ENCODE measurements at places on chromosomes 1 and 21.

DNA sequence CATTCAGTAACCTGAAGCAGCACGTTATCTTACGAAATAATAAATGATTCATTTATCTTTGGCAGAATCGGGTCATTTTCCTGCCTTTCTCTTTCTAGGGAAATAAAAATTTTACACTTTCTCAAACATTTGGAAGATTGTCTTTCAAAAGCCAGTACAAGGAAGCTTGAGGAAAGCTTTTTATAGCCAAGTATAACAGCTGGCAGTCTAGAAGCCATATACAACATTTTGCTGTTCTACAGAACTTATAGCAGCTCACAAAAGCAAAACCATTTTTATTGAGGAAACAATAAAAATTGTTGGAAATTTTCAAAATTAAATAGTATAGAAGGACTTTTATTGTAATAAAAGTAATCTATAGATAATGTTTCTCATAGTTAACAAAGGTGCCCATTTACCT lies 448.6 kb downstream of the SMYD3 start:
- no peak for DNase-seq

DNA sequence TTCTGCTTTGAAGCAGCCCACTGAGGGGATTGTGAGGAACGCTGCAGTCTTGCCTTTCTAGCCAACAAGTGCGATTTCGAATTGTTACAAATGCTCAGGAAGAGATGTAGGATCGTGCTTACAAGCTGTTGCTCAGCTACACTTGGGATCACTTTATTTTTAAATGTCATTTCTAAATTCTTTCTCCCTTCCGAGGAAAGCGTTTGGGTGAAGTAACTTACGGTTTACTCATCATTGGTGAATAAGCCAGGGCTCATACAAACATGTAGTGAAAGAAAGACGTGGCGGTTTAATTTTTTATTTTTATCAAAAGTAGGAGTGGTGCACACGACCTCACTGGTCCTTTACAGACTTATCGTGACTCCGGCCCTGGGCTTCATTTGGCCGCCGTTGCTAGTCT lies 386.6 kb downstream of the KIF26B start:
- DNase-seq = no peak

DNA sequence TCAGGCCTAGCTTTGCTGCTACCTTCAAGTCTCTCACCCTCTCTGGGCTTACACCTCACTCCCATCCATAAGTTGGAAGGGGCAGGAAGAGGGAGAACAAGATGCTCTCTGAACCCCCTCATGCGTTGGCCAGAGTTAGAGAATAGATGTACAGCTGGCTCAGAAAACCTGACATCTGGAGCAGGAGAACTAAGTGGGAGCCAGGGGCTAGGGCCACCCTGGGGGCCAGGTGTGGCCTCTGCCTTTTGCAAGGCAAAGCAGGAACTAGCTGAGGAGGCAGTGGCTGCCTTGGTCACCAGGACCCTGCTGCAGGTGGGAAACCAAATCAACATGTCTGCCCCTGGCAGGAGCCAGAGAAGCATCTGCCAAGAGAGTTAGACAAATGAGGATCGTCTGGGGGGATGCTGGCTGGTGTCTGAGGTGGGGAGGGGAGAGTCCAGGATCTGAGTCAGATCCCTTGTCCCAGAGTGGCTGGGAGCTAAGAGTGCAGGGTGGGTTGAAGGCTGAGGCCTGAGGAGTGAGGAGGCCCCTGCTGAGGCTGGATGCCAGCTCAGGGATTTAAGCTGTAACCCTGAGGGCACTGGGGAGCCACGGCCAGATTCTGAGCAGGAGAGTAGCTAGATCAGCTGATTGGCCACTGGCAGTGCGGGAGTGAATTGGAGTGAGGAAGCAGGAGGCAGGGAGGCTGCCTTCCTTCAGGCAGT lies 115.0 kb downstream of the EPHB2 start:
- no peak for DNase-seq

- DNase-seq = no peak
Observed at GRCh38 chr1:18798946-18799345, 60.5 kb downstream of the TAS1R2 start.

DNA sequence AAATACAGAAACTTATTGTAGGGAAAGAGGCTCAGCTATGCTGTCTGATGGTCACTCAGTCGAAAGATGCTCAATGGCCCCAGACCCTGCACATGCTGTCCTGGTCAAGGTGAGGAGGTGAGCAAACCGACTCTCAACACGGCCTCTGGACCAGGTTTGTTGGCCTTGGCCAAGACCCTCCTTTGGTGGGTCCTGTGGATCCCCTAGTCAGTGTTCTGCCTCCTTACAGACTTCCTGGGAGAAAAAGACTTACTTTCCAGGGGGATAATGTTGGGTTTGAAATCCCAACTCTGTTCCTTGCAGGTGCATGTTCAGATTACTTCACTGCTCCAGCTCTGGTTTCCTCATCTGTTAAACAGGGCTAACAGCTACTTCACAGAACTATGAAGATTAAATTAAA lies 53.8 kb downstream of the FAM78B start:
- DNase-seq = no peak

DNA sequence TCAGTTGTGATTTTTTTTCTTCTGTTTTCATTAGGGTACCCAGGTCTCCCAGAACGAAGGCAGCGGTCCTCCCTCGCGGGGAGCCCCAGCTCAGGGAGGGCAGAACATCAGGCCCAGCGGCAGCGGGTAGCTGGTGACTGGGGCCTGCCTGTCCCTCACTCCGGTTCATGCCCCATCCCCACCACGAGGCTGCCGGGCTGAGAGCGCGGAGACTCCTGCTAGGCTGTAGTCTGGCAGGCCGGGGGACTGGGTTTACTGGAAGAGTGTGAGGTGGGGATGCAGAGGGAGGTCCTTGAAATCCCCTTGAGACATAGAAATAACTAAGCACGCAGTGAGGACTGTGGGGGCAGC lies 10.5 kb downstream of the BRINP2 start:
- no peak for DNase-seq

DNA sequence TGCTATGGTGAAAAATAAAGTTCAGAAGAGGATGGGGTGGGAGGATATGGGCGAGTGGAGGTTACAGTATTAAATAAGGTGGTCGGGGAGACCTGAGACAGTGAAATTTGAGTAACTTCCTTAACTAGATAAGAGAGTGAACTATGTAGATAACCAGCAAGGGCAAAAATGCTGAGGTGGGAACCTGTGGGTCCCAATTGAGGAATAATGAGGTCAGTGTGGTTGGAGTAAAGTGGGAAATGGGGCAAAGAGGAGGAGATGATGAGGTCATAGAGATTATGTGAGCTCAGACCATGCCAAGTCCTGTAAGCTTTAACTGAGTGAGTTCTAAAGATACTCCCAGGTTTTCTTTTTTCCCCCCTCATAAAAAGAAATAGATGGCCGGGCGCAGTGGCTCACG lies 614.6 kb upstream of the PLXNA2 start:
- DNase-seq = no peak

- DNase-seq = peak; percentile 4
Observed at GRCh38 chr1:220655509-220655908, 34.7 kb upstream of the C1orf115 start.

DNA sequence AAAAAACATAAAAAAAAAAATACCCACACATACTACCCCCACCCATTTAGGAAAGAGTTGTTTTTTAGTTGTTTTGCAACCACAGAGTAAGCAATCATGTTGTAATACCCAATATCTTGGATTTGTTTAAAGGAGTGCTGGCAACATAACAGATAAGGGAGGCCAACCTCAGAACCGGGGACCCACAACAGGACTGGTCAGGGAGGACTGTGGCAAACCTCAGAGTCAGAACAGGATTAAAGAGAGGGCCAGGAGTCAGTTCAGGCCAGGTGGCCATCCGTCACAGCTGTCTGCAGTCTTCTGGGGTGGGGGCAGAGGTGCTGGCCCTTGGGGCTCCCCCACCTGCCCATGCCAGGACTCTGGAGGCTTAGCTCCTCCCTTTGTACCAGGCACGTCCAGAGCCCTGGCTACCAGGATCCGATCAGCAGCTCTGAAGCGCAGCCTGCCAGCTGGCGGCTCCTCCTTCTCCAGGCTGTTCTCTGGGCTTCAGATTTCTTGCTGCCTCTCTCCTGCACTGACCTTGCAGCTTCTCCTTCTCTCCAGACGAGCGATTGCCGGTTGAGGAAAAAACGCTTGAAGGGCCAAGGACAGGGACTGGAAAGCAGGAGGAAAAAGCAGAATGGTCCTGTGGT lies 7.9 kb downstream of the H6PD start:
- DNase-seq = peak; percentile 92

- DNase-seq = no peak
Observed at GRCh38 chr1:241716915-241717656, 65.0 kb downstream of the WDR64 start.

DNA sequence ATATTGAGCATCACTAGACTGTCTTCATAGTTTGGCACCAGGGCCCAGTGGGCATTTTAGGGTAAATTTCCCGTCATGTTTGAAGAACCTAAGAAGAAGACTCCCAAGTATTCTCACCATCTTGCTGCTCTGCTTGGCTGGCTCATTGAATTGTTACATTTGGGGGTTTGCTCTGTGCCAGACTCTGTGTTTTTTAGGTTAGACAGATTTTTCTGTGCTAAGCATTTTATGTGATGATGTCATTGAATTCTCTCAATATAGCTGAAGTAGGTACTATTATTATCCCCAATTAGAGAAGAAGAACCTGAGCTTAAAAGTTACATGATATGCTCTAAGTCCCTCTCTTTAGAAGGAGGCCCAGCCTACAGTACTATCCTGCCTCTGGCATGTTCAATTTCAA lies 28.0 kb upstream of the DNASE2B start:
- DNase-seq = no peak

DNA sequence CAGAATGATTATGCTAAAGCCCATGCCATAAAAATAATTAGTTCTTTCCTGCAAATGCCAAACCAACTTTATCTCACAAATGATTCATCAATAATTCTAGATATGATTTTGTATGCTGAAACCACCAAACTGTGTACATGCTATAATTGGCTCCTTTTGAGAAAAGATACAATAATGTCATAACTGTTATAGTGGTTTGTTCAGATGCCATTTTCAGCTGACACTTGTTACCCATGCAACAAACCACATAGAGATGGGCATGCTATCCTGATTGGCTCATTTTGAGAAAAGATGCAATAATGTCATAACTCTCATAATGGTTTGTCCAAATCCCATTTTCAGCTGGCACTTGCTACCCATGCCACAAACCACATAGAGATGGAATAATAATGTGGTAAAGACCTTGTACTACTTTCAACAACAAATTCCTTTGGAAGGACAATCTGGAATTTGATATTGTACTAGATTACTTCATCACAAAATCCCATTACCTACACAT lies 283.8 kb downstream of the TPR start:
- DNase-seq = no peak

- no peak for DNase-seq
Observed at GRCh38 chr1:227356620-227357146, 38.4 kb upstream of the CDC42BPA start.

Data from pons (tissue), 1 donor.